ENCODE measurements at places on chromosomes 11 and 22.

DNA sequence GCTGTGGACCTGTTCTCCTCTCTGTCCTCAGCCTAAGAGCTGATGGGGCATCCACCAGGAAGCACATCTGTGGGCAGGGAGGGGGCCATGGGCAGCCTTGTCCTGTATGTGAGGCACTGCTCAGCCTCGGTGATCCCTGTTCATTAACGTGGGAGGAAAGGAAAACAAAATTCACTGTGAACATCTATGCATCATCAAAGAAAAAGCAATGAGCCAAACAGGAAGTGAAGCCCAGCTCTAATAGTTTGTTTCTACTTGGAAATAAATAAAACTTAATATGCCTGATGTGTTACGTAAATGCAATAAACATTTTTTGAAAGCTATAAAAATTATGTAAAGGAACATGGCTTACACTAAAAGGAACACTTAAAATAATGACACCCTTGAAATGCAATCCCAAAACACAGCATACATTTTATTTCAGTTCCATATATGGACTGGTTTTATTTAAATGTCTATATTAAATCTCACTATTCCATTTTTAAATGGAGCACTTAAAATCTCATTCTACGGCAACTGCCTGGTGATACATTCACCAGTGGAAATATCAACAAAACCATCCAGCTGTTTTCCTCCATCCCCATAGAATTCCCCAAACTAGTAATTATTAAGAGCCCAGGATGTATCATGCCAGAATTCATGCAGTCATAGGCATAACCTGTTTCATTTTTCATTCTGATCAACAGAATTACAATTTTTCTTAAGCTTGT, 78.3 kb downstream of the ZNF280B start:
- no peak for DNase-seq

- no peak for DNase-seq
Measured at GRCh38 chr11:31649129-31649966, 139.8 kb downstream of the ELP4 start.

- DNase-seq, result no peak
Measured at GRCh38 chr22:23524226-23524625, 55.9 kb downstream of the IGLL1 start.

DNA sequence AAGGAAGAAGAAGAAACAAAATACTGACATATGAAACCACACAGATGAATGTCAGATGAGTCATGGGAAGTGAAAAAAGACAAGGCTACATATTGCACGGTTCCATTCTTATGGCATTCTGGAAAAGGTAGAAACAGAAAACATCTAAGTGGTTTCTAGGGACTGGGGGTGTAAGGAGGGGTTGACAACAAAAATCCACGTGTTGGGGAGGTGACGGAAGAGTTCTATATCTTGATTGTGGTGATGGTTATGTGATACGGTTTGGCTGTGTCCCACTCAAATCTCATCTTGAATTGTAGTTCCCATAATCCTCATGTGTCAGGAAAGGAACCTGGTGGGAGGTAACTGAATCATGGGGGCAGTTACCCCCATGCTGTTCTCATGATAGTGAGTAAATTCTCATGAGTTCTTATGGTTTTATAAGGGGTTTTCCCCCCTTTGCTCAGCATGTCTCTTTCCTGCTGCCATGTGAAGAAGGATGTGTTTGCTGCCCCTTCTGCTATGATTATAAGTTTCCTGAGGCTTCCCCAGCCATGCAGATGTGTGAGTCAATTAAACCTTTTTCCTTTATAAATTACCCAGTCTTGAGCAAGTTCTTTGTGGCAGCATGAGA, 6.4 kb upstream of the ARFGAP3 start:
- DNase-seq, result peak; percentile 55

- DNase-seq, result no peak
Measured at GRCh38 chr22:35498026-35498800, 42.4 kb upstream of the RASD2 start.

GRCh38 chr22:46815559-46815895, 53.1 kb downstream of the TBC1D22A start:
- no peak for DNase-seq

DNA sequence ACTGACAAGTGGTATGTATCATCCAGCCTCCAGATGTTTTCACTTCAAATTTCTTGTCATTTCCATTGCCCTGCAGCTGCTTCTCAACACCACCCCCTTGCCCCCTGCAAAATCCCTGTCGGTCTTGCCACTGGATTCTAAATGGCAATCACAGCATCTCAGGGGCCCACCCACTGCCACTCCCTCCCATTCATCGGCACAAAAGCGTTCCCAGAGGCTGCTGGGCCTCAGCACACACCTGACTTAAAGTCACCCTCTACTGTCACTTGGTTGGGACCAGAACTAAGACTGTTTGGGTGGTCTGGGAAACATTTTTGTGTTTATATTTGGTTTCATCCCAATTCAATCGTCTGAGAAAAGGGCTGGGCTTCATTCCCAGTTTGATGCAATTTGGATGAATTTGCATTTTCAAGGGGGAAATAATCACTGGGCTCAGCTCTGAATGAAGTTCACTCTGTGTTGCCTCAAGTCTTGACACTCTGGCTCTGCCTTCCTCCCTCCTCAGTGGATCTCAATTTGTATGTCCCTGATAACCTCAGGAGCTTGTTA, 27.1 kb downstream of the SYT13 start:
- no peak for DNase-seq

GRCh38 chr11:875769-876301, 33.2 kb downstream of the TSPAN4 start:
- DNase-seq, result no peak

DNA sequence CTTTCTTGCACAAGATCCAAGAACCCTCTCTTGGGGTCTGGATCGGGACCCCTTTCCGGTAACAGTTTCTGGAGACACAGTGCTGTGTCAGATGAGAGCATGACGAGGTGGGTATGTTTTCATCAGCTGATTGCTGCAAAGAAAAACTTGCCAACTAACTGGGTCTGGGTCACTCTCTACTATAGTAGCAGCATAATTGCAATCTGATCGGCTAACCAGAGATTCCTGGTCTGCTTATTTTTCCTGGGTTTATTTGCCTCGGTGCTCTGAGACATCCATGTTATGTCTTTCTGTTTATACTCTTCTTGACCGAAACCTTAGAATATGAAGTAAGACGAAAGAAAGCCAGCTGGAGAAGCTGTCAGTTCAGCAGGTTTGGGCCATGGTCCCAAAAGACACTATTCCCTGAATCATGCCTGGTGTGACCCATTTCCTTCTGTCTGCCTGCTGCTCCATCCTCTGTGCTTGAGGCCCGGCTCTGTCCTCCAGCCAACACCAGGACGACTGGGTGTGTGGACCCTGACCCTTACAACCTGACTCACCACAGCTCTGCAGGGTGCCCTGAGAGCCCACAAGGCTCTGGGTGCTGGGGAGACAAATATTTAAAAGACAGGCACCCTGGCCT, 24.1 kb upstream of the CLMP start:
- no peak for DNase-seq

- no peak for DNase-seq
Measured at GRCh38 chr22:46829117-46829891, 66.9 kb downstream of the TBC1D22A start.

DNA sequence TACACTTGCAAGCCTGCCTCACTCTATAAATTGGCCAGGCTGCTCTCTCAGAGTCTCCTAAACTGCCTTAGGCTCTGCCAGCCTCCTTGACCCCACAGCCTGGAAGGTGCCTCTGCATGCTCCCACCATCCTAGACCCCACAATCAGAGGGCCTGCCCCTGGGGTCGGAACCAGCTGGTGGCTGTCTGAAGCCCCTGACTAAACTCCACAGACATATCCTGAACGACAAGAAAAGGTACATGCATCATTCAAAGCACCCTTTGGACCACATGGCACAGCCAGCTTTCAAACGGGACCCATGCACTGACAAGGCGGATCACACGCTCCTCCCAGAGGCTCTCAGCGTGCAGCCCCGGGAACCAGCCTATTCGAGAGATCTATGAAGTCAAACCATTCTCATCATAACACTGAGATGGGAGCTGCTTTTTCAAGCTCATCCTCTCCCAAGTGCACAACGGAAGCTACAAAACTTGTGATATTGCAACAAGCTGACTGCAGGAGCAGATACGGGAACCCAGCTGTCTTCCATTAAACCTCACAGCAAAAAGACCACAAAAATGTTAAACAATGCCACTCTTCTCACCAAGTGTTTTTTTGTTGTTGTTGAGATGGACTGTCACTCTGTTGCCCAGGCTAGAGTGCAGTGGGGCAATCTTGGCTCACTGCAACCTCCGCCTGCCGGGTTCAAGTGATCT, 8.1 kb downstream of the SHANK2 start:
- DNase-seq, result no peak

- DNase-seq, result peak; percentile 73
Measured at GRCh38 chr22:39900306-39901227, at the start of gene GRAP2. Gene GRAP2, plus strand, starts transcription at chr22:39901084. Its CDS starts 46,023 bp downstream, at chr22:39947107.

Data from Kasumi-1 (cell line).